Endothelial cell (in vitro differentiated cells): ENCODE measurements at places on chromosomes 6 and 20. TPM values are rescaled to one million over a fixed set of nuclear protein-coding genes. Genes with fewer than 3 reads are reported as not detected.

GRCh38 chr20:14816471-14816870 is 479.1 kb upstream of the FLRT3 start:
- peaks cover 3% of the 10 kb centered on the region for H3K27me3 ChIP-seq
- DNase-seq, result no peak
- no peak overlapping the region for H3K27ac ChIP-seq
- H3K36me3 ChIP-seq, result no peaks in the 10 kb centered on the region
- H3K4me1 ChIP-seq, result peaks cover 5% of the 10 kb centered on the region

The PAX1 gene
- not detected for total RNA-seq

GRCh38 chr20:57403216-57403615 is 12.0 kb downstream of the RBM38 start:
- peaks cover 8% of the 10 kb centered on the region for H3K27me3 ChIP-seq
- H3K4me3 ChIP-seq, result no peak overlapping the region
- peaks cover 12% of the 10 kb centered on the region for H3K36me3 ChIP-seq
- no peak overlapping the region for H3K27ac ChIP-seq
- no peaks in the 10 kb centered on the region for H3K4me1 ChIP-seq

- H3K27ac ChIP-seq, result no peak within 1 kb of the TSS
- DNase-seq, result no peak
- H3K4me3 ChIP-seq, result no peak within 1 kb of the TSS
- H3K27me3 ChIP-seq, result peaks cover 2% of the 10 kb centered on the region
- H3K36me3 ChIP-seq, result no peaks in the 10 kb centered on the region
Measured at GRCh38 chr20:45254383-45255262, at the start of gene SLPI. SLPI (minus strand) TSS chr20:45254564; CDS start chr20:45254543, 21 bp downstream.

The CDK19 gene
- 19.0 TPM for total RNA-seq

The SLC17A2 gene
- total RNA-seq, result not detected

DNA sequence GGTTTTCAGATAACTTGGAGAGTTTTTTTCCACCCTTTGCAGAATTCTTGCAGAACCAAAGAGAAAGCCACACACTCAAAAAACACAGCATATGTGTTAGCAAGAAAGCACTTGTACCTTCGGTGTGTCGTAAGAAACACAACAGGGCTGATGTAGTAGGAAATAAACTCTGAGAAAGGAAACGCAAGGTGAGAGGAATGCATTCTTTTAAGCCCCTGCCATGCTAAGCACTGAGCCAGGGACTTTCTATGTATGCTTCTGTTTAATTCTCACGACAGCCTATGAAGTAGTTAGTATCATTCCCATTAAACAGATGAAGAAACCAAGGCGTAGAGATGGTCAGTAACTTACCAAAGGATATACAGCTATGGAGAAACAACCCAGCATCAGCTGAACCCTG is 23.1 kb downstream of the NEDD9 start:
- H3K27ac ChIP-seq, result peak overlapping the region; percentile 57
- no peak overlapping the region for H3K4me3 ChIP-seq
- no peak for DNase-seq
- H3K27me3 ChIP-seq, result no peaks in the 10 kb centered on the region
- H3K36me3 ChIP-seq, result no peaks in the 10 kb centered on the region
